GM23248 (cell line): ENCODE measurements at places on chromosomes 4 and X. TPM values are rescaled to one million over a fixed set of nuclear protein-coding genes. Genes with fewer than 3 reads are reported as not detected.

Gene MGAT4D
- not detected in 2 replicates for total RNA-seq

Gene TACR3
- total RNA-seq, result not detected in 2 replicates

Gene ADAMTS3
- total RNA-seq, result 0.43 and 1.3 TPM in 2 replicates

DNA sequence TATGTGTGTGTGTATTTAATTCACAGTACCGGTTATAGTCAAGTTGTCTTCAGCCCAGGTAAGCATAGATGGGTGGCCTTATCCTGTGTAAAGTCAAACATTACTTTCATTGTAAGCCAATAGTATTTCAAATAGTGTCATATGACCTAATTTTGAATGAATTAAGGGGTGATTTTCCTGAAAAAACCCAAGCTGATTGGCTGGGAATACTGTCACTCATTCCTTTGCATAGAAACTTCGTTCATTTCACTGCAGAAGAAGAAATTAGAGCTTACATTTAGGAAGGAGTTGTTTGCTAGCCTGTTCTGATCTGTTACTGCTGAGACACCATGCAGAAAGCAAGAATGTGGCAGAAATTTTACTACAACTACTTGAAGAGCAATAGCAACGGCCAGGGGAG lies 45.4 kb downstream of the SMARCAD1 start:
- no peak for DNase-seq

- peak; percentile 73 for DNase-seq
Observed at GRCh38 chr4:139175646-139176301, 1.2 kb downstream of the ELF2 start.

- peak; percentile 90 for DNase-seq
Observed at GRCh38 chr4:71472946-71473345, 134.1 kb downstream of the SLC4A4 start.

GRCh38 chr4:127748957-127749356 lies 18.8 kb downstream of the SLC25A31 start:
- DNase-seq, result no peak

- DNase-seq, result peak; percentile 0
Observed at GRCh38 chr4:97867557-97868091, 275.7 kb downstream of the STPG2 start.
